ENCODE measurements at places on chromosomes 16 and 17.

DNA sequence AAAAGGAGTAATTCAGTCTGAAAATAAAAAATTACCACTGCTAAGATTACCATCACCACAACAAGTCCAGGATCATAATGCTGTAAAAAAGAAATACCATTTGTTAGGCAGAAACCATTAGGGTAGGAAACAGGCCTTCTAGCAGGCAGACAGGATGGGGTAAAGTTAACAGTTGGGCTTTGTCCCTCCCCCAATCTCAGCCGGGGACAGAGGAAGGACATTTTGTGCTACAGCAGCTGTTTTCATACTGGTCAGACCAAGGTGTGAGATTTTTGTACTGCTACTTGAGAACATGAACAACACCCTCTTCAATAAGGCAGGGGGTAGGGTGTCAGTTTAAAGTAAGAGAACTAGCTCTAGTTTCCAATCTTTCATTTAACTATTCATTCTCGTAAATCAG lies 49.2 kb upstream of the ITGA2B start:
- DNase-seq = no peak

GRCh38 chr17:58513965-58514769 lies at the start of gene MTMR4:
MTMR4 (minus strand) TSS chr17:58514638; CDS start chr17:58514407, 231 bp downstream.
- peak; percentile 83 for DNase-seq

- no peak for DNase-seq
Observed at GRCh38 chr17:13127921-13128602, 110.2 kb upstream of the ELAC2 start.

DNA sequence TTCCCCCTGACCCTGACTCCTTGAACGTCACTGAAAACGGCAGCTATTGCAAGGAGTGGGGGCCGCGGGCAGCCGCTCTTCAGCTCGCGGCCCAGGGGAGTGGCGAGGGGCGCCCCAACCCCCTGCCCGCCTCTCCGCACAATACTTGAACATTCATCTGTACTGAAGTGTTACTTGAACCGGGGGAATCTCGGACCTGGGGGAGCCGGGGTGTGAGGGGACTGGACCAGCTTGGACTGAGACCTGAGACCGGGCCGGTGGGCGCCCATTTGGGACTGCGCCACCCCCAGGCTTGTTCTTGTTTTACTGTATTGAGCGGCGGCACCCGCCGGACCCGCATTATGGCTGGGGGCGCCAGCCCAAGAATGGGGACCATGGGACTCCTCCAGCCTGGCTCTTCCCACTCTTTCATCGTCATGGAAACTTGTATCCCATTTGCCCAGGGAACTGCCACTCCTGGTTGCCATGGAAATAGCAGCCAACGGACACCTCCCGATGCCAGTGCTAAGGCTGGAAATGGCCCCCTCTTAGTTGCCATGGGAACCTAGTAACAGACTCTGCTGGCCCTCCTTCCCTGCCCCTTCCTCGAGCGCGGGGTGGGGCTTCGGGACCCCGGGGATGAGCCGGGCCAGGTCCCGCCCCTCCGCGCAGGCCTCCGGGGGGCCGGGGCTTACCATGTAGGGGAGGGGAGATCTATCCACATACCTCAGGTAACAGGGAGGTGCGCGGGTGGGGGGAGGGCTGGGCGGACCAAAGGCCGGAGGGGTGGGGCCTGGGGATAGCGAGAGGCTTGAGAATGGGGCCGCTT lies 805 bp upstream of the ORAI3 start:
- DNase-seq = peak; percentile 93

- no peak for DNase-seq
Observed at GRCh38 chr16:65153365-65154105, 31.7 kb upstream of the CDH11 start.

DNA sequence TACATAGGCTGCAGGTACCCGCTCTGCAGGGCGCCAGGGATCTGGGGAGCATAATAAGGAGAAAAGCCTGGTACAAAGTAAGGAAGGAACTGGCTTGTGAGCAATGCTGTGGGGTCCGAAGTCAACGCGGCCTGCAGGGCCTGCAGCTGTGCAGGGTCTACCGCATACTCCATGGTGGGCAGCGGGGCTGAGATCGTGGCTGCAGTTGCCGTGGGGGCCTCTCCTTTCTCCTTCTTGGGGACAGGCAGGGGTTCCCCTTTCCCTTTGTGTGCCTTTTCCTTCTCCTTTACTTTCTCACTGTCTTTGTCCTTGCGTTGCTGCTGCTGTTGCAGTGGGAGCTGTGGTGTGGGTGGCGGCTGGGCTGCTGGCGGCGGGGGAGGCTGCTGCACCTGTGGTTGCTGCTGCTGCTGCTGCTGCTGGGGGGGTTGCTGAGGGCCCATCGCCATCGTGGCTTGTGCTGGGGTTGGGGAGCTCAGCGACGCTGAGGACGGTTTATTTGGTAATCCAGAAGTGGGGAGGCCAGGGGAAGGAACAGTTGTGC lies 259.6 kb downstream of the ZFHX3 start:
- DNase-seq = no peak

DNA sequence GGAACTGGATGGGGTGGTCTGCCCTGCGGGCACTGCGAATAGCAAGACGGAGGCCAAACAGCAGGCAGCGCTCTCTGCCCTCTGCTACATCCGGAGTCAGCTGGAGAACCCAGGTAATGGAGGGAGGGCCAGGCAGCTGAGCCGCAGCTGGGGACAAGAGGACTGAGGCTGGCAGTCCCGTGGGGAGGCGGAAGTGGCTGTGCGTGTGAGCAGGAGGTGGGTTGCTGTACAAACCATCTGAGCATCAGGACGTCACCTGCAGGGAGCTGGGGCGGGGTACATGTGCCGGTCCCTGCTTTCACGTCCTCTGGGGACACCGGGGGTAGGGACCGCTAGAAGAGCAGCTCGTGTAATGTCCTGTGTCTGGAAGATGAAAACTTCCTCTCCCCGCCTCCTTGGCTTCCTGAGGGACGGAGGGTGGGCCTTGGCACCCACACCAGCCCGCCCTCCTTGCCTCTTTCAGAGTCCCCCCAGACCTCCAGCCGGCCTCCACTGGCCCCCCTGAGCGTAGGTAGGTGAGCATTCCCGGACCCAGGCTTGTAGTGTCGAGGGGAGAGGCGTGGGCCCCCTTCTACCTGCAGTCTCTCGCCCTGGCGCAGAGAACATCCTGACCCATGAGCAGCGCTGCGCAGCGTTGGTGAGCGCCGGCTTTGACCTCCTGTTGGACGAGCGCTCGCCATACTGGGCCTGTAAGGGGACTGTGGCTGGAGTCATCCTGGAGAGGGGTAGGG lies 3.7 kb downstream of the ADAD2 start:
- no peak for DNase-seq

- no peak for DNase-seq
Observed at GRCh38 chr16:19354371-19354770, 63.3 kb upstream of the TMC5 start.

GRCh38 chr16:8756755-8757154 lies 40.7 kb downstream of the TMEM186 start:
- peak; percentile 89 for DNase-seq

- peak; percentile 76 for DNase-seq
Observed at GRCh38 chr16:49158029-49158642, 123.5 kb downstream of the CBLN1 start.

- DNase-seq = no peak
Observed at GRCh38 chr17:54623746-54624145, 276.9 kb upstream of the TOM1L1 start.

- peak; percentile 65 for DNase-seq
Observed at GRCh38 chr17:58092797-58093385, 9.7 kb downstream of the DYNLL2 start.

DNA sequence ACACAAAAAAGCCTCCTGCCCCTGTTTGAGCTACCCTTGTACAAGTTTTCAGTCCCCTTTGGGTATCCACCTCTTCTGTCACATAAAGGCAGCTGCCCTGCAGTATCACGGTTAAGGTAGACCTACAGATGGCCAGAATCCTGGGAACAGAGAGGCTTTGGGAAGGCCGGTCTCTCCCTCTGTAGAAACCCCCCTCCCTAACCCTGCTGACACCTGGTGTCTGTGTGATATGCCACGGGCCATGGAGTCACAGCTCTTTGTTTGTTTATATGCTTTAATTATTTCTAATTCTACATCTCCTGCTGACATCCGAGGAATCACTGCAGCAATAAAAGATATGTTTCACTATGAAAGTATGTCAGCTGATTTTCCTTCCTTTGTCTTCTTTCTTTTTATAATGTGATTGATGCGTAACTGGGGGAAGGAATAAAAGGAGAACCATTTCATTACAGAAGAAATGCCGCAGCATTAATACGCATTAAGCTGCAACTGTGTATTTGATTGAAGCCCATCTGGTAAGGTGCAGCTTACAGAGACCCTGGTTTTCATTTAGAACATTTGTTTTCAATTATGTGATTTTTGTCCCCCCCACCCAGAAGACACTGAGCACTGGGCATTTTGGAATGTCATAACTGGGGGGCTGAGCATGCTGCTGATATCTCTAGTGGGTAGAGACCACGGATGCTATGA lies 142.1 kb downstream of the SLC39A11 start:
- no peak for DNase-seq

DNA sequence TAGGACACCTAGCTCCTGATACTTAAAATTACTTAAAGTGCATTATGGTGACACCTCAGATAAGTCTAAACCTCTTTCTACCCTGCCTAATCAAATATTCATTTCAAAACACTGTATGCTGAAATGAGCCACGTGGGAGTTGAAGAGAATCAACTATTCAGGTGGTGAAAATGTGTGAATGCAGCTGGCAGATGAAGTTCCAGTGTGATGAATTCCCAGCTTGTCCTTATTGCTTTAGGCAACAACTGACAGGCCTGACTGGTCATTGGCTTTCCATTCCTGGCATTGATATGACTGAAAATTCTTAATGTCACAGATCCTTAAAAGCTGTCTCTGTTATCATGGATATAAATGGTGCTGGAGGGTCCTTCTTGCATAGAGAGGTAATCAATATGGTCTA lies 301.9 kb upstream of the TBX2 start:
- no peak for DNase-seq

DNA sequence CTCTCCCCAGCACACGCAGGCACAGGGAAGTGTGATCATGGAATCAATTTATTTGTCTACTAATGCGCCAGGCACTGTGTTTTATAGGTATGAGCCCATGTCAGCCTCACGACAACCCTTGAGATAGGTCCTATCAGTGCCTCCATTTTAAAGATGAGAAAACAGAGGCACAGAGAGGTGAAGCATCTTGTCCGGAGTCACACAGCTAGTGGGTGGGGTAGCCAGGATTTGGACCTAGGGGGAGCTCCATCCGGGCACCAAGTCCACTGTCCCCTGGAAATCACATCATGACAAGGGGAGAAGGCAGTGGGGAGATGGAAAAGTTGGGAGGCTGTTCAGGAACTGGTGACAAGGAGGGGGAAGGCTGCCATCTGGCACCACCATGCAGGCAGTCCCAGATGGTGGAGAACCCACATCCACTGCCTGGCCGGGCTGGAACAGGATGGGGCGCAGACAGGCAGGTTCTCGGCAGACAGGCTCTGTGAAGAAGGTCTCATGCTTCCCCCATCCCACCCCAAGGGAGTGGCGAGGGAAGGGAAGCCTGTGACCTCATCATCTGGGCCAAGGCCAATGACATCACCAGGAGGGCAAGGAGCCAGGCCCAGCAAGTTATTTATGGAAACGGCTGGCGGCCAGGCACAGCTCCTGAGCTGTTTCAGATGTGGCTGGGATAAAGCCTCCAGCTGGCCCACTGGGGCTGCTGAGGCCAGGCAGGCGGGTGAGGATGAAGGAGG lies 126.0 kb upstream of the SDK2 start:
- peak; percentile 44 for DNase-seq

- DNase-seq = no peak
Observed at GRCh38 chr17:74245145-74245831, 28.7 kb upstream of the DNAI2 start.

DNA sequence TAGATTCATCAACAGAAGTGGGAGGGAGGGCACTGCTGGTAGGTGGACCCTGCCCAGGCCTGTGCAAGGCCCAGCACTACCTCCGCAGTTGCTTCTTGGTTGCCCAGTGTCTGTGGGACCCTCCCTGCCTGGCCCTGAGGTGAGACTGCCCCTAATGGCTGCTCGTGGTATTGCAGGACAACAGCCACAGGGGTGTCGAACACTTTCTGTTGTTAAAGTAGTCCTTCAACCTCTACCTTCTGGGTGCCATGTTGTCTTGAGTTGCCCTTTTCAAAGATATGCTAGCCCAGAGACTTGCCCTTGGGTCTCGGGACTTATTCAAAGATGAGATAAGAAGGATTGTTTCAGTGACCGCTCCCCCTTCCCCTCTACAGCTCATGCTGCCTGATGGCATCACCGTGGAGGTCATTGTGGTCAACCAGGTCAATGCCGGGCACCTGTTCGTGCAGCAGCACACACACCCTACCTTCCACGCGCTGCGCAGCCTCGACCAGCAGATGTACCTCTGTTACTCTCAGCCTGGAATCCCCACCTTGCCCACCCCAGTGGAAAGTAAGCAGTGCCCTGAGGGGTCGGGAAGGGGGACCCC lies 29.1 kb downstream of the AKAP1 start:
- peak; percentile 32 for DNase-seq

- DNase-seq = no peak
Observed at GRCh38 chr17:10053782-10054540, 144.4 kb downstream of the GAS7 start.

DNA sequence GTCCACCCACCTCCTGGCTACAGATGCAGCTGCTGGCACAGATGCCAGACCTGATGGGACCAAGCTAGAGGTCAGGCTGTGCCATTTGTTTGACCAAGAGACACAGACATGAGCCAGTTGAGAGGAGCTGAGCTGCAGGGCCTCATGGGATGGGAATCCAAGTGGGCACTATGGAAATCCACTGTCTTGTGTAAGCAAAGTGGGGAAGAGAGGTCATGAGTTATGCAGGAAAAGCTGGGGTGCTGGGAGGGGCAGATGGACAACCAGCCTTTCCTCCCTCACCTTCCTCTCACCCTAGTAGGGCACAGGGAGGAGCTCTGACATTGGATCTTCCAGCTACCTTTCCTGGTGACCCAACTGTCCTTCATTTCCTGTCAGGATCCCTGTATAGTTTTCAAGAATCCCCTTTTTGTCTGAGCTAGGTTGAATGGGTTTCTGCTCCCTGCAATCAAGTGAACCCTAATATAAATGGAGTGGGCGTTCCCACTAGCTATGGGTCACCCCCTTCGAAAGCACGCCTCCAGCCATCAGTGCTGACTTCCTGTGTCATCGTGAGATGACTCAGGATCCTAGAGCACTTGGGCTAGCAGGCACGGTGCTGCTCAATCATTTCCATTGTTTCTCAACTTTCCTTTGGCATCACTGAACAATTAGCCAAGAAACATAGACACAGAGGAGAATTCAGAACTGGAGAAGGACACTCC lies 13.6 kb downstream of the ATPAF2 start:
- peak; percentile 93 for DNase-seq

- DNase-seq = peak; percentile 98
Observed at GRCh38 chr16:22374311-22375116, at the start of gene CDR2. CDR2 (minus strand) TSS chr16:22374619; CDS start chr16:22374309, 310 bp downstream.

DNA sequence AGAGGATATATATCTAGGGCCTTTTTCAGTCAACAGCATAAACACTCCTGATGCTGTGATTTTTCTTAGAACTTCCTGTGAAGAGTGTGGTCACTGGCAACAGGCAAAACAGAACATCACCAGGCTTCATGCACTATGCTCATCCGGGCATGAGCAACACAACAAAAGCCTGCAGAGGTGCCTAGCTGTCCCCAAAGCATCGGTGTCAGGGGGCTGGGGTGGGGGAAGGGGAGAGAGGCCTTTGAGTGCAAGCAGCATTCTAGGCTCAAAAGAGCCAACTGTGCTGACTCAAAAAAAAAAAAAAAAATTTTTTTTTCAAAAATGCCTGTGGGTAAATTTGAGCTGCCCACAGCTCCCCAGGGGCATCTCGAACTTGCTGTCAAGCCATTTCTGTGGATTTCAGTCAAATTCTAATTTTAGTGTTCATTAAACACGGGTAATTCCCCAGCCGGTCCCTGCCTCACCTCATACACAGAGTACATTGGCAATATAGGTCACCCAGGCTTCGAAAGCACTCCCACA lies 194.6 kb upstream of the DYNLRB2 start:
- DNase-seq = no peak

Data from epithelial cell of esophagus (primary cell).